ENCODE measurements at places on chromosomes 5 and 9. TPM values are rescaled to one million over a fixed set of nuclear protein-coding genes. Genes with fewer than 3 reads are reported as not detected.

DNA sequence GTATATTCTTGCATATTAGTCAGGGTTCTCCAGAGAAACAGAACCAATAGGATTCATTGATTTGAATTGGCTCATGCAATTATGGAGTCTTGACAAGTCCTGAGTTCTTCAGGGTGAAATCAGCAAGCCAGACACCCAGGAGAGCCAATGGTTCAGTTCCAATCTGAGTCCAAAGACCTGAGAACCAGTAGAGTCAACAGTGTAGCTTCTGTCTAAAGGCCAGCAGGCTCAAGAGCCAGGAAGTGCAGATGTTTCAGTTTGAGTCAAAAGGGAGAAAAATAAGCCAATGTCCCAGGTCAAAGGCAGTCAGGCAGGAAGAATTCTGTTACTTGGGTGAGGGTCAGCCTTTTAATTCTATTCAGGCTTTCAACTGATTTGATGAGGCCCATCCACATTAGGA, 37.8 kb upstream of the ANKRD34B start:
- H3K27me3 ChIP-seq = no peaks in the 10 kb centered on the region
- H3K27ac ChIP-seq = no peak overlapping the region
- no peaks in the 10 kb centered on the region for H3K36me3 ChIP-seq
- H3K4me3 ChIP-seq = no peak overlapping the region

DNA sequence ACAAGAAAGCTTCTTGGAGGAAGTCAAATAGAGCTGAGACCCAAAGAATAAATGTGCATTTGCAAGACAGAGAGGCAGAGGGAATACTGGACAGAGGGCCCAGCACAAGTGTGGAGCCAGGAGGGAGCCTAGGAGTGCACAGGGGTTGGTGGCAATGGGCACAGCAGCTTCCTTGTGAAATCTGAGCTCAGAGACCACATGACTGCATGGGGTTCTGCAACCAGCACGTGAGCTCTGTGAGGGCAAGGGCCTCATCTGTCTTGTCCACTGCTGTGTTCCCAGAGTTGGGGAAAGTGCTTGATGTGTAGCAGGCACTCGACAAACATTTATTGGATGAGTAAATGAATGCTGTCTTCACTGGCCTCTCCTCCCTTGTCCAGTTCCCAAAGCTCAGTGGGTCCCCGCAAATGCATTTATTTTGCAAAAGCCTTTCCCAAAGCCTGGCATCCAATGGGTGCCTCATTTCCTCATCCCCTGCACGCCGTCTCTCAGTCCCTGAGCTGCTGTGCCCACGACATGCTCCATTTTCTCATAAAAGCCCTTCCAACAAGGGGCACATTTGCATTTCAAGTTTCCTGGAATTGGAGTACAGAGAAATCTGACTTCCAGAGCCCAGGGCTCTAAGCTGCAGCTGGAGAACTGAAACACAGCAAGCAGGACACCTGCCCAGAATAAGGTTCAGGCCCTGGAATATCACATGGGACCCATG, 58.5 kb downstream of the KCNIP1 start:
- H3K27ac ChIP-seq = no peak overlapping the region
- H3K27me3 ChIP-seq = no peaks in the 10 kb centered on the region
- no peaks in the 10 kb centered on the region for H3K36me3 ChIP-seq
- no peaks in the 10 kb centered on the region for H3K4me1 ChIP-seq

GPR151 gene
- total RNA-seq = not detected

ACOT12 gene
- total RNA-seq = not detected

DNA sequence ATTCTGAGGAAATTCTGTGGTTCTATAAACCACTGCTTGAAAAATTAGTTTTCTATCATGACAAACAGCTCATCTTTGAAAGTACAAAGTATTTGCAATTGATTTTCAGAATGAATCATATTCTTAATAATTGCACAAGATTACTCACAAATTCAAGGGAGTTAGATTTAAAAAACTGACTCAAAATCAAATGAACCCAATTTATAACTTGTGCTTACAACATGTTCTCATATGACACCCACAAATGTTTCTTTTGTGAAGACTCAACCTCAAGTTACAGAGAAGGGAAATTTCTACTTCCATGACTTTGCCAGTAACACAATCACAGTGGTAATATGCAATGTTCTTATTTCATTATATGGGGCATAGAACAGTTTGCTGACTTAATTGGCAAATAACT, 272.0 kb upstream of the ACTBL2 start:
- H3K4me3 ChIP-seq = no peak overlapping the region
- H3K27ac ChIP-seq = no peak overlapping the region
- no peaks in the 10 kb centered on the region for H3K4me1 ChIP-seq
- H3K36me3 ChIP-seq = no peaks in the 10 kb centered on the region
